T-cell (primary cell): ENCODE measurements at places on chromosomes 5 and 9.

DNA sequence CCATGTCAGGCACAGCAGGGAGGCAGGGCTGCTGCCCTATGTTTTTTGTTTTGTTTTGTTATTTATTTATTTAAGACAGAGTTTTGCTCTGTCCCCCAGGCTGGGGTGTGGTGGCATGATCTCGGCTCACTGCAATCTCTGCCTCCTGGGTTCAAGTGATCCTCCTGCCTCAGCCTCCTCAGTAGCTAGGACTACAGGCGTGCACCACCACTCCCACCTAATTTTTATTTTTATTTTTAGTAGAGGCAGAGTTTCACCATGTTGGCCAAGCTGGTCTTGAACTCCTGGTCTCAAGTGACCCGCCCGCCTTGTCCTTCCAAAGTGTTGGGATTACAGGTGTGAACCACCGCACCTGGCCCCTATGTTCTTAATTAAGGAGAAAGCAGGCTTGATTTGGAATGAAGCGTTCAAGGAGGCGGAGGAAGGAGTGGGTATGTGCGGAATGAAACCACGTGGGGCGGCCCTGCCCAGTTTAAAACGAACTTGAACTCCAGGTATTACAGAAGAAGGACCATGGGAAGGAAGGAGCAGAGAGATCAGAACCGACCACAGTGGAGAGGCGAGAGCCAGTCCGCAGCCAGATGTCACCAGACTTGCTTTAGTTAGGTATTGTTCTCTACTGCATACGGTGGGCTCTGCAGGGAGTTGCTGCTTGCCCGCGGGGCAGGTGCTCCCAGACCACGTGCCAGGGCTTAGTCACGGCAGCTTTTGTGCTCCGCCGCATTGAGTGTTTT, 34.9 kb upstream of the EPB41L4B start:
- DNase-seq: no peak

DNA sequence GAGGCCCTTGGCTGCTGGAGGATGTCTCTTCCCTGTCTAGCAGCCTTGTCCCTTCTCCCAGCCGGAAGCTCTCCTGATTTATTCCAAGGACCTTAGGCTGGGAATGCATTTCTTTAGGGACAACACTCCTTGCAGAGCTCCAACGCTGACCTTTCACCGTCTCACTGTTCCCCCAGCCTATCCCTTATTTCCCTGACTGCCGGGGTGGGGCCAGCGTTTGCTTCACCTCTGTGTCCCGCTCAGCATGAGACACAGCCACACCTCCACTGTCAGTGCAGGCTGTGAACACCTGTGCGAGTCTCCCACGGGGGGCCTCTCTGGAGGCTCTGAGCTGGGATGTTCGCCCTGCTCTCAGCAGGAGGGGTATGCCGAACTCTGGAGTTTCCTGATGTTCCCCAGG, 106.2 kb upstream of the FCN2 start:
- DNase-seq: no peak

- DNase-seq: no peak
Measured at GRCh38 chr5:147436596-147436995, 73.3 kb downstream of the DPYSL3 start.

GRCh38 chr9:13570068-13570974, 290.8 kb upstream of the MPDZ start:
- DNase-seq: no peak

DNA sequence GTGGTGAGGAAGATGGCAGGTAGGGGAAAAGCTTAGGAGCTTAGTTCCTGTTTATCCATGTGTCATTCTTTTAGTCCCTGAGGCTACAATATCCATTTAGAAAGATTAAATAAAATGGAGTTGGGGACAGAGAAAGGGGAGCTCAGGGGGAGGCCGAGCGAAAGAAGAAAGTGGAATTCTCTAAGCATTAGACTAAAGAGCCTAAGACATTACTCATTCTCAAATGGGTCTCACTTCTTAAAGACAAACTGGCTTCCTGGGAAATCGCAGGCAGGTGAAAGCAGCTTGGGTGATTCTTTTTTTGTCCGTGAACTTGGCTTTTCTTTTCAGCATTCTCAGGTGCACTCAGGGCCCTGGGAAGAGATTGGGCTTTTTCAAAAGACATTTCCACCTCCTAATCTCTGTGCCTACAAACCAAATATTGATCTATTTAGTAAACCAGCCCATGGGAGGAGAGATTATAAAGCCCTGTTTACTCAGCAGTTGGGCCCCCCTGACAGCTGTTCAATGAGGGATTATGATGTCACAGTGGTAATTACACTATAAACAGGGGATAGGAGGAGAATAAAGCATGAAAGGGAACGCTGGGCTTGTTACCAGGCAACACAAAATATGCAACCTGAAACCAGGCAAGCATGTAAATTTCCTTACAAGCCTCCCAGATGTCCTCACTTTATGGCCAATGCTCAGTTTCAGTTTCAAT, 584.0 kb downstream of the ACTL7B start:
- no peak for DNase-seq

- no peak for DNase-seq
Measured at GRCh38 chr5:144028058-144028457, 142.4 kb downstream of the YIPF5 start.
